Prostate gland (tissue), 2 donors: ENCODE measurements at places on chromosomes 1 and 21. TPM values are rescaled to one million over a fixed set of nuclear protein-coding genes. Genes with fewer than 3 reads are reported as not detected.

The ERO1B gene
- 10.4 TPM for total RNA-seq

DNA sequence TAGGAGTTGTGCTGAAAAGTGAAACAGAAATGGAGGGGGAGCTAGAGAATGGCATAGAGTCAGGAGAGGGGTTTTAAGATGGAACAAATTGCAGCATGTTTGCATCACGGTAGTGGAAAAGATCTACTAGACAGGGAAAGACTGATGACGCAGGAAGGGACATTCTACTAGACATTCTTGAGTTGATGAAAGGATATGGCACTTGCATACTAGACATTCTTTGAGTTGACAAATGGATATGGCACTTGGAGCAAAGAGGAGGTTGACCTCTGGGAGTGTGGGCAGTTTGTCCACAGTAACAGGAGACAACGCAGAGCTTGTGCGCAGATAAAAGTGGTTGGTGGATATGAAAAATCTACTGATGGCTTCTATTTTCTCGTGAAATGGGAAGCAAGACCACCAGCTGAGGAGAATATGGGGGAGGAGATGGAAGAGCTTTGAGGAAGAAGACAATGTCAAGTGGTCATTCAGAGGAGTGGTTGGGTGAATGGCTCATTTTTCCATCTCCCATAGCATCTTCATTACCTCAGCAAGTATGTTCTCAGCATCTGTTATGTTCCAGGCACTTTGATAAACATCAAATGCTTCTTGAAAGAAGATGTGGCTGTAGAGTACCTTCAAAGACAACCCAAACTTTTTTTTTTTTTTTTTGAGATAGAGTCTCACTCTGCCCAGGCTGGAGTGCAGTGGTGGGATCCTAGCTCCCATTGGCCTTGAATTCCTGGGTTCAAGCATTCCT, 2.4 kb upstream of the CTPS1 start:
- H3K36me3 ChIP-seq: no peaks in the 10 kb centered on the region
- H3K4me1 ChIP-seq: no peaks in the 10 kb centered on the region
- H3K27ac ChIP-seq: no peak overlapping the region
- DNase-seq: no peak
- no peak overlapping the region for H3K4me3 ChIP-seq

The CFHR4 gene
- not detected for total RNA-seq

- no peak overlapping the region for H3K4me3 ChIP-seq
- no peaks in the 10 kb centered on the region for H3K27me3 ChIP-seq
- DNase-seq: no peak
- H3K4me1 ChIP-seq: no peaks in the 10 kb centered on the region
Observed at GRCh38 chr1:236098267-236098666, 33.4 kb upstream of the NID1 start.

DNA sequence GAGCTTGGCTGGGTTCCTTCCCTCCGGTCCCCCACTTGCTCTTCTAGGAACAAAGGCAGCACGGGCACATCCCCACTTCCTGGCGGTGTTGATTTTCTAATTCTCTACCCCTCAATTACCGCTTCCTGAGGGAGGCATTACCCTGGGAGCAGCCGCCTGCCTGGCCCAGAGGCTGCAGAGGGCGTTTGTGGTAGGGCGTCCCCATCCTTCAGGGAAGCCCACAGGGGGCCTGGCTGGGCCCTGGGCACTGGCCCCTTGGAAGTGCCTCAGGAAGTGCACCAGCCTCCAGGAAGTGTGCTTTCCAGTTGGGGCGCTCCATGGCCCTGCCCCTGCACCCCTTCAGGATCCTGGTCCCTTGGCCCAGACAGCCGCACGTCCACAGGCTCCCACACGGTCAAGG, 42.1 kb upstream of the CASZ1 start:
- peaks cover 2% of the 10 kb centered on the region for H3K4me1 ChIP-seq
- H3K36me3 ChIP-seq: no peaks in the 10 kb centered on the region
- no peak overlapping the region for H3K4me3 ChIP-seq
- H3K27me3 ChIP-seq: no peaks in the 10 kb centered on the region

The TCHH gene
- total RNA-seq: not detected

DNA sequence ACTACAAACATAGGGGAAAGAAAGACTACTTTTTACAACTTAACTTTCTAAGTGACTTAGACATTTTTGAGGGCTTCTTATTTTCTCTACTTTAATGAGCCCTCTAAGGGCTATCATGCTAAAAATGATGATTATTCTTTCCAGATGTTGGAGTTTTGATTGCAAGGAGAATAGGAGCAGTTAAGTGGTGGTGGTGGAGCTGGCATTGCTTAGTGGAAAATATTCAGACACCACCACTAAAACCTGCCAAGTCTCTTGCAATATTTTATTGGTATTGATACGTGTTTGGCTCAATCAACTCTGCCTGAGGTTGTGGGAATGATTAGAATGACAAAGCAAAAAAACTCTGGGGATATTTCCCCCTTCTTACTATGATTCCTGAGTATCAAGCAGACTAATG, 82.6 kb upstream of the PTGFR start:
- no peaks in the 10 kb centered on the region for H3K36me3 ChIP-seq
- H3K27me3 ChIP-seq: no peaks in the 10 kb centered on the region
- no peak for DNase-seq
- H3K4me3 ChIP-seq: no peak overlapping the region

- DNase-seq: no peak
- H3K4me3 ChIP-seq: no peak overlapping the region
- no peak overlapping the region for H3K27ac ChIP-seq
- H3K4me1 ChIP-seq: no peaks in the 10 kb centered on the region
- H3K36me3 ChIP-seq: no peaks in the 10 kb centered on the region
- H3K27me3 ChIP-seq: no peaks in the 10 kb centered on the region
Observed at GRCh38 chr1:172699111-172699510, 40.2 kb downstream of the FASLG start.

- H3K27ac ChIP-seq: no peak overlapping the region
- no peak for DNase-seq
- H3K4me3 ChIP-seq: no peak overlapping the region
- H3K27me3 ChIP-seq: no peaks in the 10 kb centered on the region
Observed at GRCh38 chr1:74681001-74681400, 7.4 kb upstream of the ERICH3 start.

The AKIRIN1 gene
- total RNA-seq: 108 TPM

GRCh38 chr1:224435318-224435763, 744 bp upstream of the WDR26 start:
- H3K4me1 ChIP-seq: peaks cover 3% of the 10 kb centered on the region
- peak overlapping the region; percentile 87 for H3K4me3 ChIP-seq
- peak overlapping the region; percentile 97 for H3K27ac ChIP-seq
- H3K27me3 ChIP-seq: no peaks in the 10 kb centered on the region

DNA sequence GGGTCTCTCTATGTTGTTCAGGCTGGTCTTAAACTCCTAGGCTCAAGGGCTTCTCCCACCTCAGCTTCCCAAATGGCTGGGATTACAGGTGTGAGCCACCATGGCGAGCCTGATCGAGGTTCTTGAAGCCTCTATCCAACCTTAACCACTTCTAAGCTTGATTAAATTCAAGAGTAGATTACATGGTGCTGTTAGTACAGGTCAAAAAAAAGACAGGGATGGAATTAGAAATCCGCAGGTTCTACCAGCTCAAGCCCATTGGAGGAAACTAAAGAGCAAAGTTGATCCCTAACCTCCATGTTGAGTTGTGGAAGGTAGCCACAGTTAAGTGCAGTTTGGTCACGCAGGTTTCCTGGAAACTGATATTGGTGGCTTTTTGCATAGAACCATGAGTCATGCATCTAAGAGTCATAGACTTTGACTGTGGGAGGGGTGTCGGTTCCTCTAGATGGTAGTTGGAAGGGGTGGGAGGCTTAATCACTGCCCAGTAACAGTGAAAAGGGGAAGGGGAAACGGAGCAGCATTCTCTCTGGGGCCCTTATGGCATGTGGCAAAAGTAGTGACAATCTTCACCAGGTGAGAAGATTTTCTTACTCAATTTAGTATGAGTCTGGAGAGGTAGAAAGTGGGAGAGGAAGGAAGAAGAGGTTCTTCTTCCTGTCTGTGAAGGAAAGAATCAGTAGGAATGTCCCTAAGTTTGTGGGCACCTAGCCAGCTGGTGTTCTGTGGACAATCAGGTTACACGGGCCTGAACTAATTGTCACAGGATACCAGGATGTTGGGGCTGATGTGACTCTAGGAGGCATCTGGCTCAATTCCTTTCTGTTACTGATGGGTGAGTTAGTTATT, 7.0 kb downstream of the CD53 start:
- H3K36me3 ChIP-seq: no peaks in the 10 kb centered on the region
- H3K27ac ChIP-seq: no peak overlapping the region
- H3K27me3 ChIP-seq: no peaks in the 10 kb centered on the region
- H3K4me1 ChIP-seq: no peaks in the 10 kb centered on the region

The ATP1A2 gene
- total RNA-seq: 69.0 TPM

DNA sequence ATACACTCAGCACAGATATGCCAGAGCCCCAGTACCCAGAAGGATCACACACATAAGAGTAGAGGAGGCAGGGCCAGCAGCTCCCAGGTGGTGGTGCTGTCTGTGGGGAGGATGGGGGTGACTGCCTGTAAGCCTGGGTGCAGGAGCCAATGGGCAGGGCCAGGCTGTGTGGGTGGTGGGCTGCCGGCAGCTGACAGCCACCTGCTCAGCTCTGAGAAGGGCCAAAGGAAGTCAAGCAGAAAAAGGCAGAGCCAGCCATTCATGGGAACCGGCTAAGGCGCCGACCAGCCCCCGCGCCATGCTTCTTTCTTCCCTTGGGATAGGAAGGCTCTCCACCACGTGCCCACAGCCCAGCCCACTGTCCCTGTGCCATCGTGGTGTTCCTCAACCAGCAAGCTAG, 14.1 kb downstream of the PIK3C2B start:
- peak overlapping the region; percentile 50 for H3K27ac ChIP-seq
- no peak for DNase-seq
- peaks cover 10% of the 10 kb centered on the region for H3K4me1 ChIP-seq
- H3K36me3 ChIP-seq: no peaks in the 10 kb centered on the region
- H3K27me3 ChIP-seq: no peaks in the 10 kb centered on the region
- H3K4me3 ChIP-seq: no peak overlapping the region

- H3K4me3 ChIP-seq: no peak overlapping the region
- no peak overlapping the region for H3K27ac ChIP-seq
- H3K27me3 ChIP-seq: no peaks in the 10 kb centered on the region
- no peak for DNase-seq
- H3K36me3 ChIP-seq: peaks cover 7% of the 10 kb centered on the region
Observed at GRCh38 chr1:42774928-42775526, 8.0 kb downstream of the C1orf50 start.

DNA sequence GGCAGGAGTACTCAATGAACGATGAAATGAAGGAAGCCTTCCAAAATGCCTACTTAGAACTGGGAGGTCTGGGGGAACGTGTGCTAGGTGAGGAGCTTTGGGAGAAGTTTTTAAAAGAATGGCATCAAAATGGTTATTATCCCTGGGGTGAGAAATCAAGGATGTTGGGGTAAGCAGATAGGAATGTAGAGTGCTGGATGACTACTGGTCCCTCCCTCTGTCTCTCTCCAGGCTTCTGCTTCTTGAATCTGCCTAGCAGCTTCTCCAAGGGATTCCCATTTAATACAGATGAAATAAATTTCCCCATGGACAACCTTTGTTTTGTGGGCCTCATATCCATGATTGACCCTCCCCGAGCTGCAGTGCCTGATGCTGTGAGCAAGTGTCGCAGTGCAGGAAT, 19.0 kb upstream of the CASQ1 start:
- H3K4me1 ChIP-seq: no peaks in the 10 kb centered on the region
- H3K4me3 ChIP-seq: no peak overlapping the region
- no peaks in the 10 kb centered on the region for H3K36me3 ChIP-seq
- no peak for DNase-seq
- H3K27ac ChIP-seq: no peak overlapping the region
- no peaks in the 10 kb centered on the region for H3K27me3 ChIP-seq

DNA sequence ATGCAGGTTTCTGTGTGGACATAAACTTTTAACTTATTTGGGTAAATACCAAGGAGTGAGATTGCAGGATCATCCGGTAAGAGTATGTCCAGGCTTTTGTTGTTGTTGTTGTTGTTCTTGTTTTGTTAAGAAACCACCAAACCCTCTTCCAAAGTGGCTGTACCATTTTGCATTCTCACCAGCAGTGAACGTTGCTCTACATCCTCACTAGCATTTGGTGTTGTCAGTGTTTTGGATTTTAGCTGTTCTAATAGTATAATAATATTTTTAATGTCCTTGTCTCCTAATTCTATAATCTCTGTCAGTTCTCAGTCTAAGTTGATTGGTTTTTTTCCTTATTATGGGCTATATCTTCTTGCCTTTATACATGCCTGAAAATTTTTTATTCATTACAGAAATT, 37.8 kb downstream of the TENT5C start:
- no peak overlapping the region for H3K4me3 ChIP-seq
- H3K4me1 ChIP-seq: no peaks in the 10 kb centered on the region
- no peaks in the 10 kb centered on the region for H3K27me3 ChIP-seq
- H3K36me3 ChIP-seq: no peaks in the 10 kb centered on the region

The ZBTB8OS gene
- 32.7 TPM for total RNA-seq

- no peak overlapping the region for H3K4me3 ChIP-seq
- H3K27me3 ChIP-seq: no peaks in the 10 kb centered on the region
Observed at GRCh38 chr1:239816081-239816782, 275.5 kb upstream of the FMN2 start.

DNA sequence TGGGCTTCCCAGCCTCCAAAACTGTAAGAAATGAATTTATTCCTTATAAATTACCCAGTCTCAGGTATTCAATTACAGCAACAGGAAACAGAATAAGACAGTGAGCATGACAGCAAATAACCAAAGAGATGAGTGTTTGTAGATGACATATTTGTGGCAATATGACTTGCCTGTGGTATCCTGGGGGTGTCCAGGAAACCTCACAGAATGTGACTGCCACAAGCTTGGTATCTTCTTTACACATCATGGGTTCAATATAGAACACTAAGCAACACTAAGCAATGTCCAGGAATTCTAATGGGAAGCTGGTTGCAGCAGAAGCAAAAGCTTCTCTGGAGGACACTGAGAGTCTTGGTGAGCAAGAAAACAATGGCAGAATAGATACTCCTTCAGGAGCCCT, 236.4 kb upstream of the BEND5 start:
- H3K27me3 ChIP-seq: no peaks in the 10 kb centered on the region
- H3K4me1 ChIP-seq: no peaks in the 10 kb centered on the region
- no peak overlapping the region for H3K27ac ChIP-seq
- no peak for DNase-seq
- no peak overlapping the region for H3K4me3 ChIP-seq

GRCh38 chr1:202801175-202801574, 7.0 kb downstream of the KDM5B start:
- H3K27me3 ChIP-seq: no peaks in the 10 kb centered on the region
- no peak overlapping the region for H3K4me3 ChIP-seq
- no peaks in the 10 kb centered on the region for H3K4me1 ChIP-seq
- no peak overlapping the region for H3K27ac ChIP-seq
- no peaks in the 10 kb centered on the region for H3K36me3 ChIP-seq

- no peaks in the 10 kb centered on the region for H3K36me3 ChIP-seq
- no peak overlapping the region for H3K4me3 ChIP-seq
- peak overlapping the region; percentile 64 for H3K27ac ChIP-seq
Observed at GRCh38 chr21:46093668-46094400, 4.1 kb upstream of the COL6A2 start.

- no peaks in the 10 kb centered on the region for H3K36me3 ChIP-seq
- no peaks in the 10 kb centered on the region for H3K4me1 ChIP-seq
- no peak overlapping the region for H3K4me3 ChIP-seq
- H3K27ac ChIP-seq: no peak overlapping the region
- no peak for DNase-seq
Observed at GRCh38 chr1:244960904-244961303, 96.6 kb upstream of the HNRNPU start.

- H3K36me3 ChIP-seq: no peaks in the 10 kb centered on the region
- peaks cover 13% of the 10 kb centered on the region for H3K4me1 ChIP-seq
- H3K27ac ChIP-seq: peak overlapping the region; percentile 62
- H3K4me3 ChIP-seq: peak overlapping the region; percentile 51
- peak; percentile 74 for DNase-seq
- no peaks in the 10 kb centered on the region for H3K27me3 ChIP-seq
Observed at GRCh38 chr1:227946624-227947385, 927 bp downstream of the WNT9A start.

GRCh38 chr1:163205513-163205912, 2.8 kb upstream of the RGS5 start:
- no peak for DNase-seq
- H3K36me3 ChIP-seq: no peaks in the 10 kb centered on the region
- no peak overlapping the region for H3K4me3 ChIP-seq
- no peaks in the 10 kb centered on the region for H3K27me3 ChIP-seq

The RCSD1 gene
- 2.8 TPM for total RNA-seq
